ENCODE measurements at places on chromosomes 1 and 21.

DNA sequence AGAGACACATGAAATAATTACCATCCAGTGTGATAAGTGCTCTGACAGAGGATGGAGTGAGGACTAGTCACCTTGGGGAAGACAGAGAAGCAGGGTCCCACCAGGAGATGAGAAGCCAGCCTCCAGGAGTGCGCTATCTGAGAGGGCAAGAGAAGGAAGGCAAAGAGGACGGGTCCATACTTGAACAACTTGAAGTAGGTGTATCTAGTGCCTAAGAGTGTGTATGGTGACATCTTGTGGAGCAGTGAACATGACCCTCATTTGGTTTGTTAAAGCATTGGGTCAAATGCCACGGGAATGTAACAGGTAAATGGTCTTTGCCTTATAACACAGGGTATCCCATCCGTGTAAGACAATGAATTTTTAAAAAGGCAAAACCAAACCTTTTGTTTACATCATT, 39.8 kb downstream of the MRPL39 start:
- no peak for DNase-seq

DNA sequence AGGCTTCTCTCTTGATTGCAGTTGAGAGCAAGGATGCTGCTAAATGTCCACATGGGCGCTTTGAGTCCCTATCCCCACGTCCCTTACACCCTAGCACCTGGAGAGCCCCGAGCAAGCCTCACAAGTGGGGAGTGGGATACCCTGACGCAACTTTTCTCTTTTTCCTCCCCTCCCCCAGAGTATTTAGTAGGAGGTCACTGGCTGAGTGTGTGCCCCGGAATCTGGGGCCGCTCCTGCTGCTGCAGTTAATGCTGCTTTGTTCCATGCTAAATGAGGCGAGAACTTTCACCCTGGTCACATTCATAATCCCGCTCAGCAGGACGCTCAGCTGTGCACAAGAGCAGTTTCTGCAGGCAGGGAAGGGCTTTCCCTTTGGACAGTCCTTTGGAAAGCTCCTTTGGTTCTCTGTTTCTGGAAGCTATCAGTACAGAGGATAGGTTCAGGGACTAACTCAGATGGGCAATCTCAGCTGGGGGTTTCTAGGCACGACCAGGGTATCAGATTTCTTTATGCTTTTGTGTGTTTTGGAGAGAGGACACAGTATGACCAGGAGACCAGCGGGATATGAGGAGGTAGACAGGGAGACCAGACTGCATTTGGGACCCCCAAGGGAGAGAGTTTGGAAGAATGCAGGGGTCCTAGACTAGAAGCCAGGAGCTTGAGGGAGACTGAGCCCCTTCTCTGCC, 75.9 kb downstream of the NOS1AP start:
- DNase-seq: no peak

DNA sequence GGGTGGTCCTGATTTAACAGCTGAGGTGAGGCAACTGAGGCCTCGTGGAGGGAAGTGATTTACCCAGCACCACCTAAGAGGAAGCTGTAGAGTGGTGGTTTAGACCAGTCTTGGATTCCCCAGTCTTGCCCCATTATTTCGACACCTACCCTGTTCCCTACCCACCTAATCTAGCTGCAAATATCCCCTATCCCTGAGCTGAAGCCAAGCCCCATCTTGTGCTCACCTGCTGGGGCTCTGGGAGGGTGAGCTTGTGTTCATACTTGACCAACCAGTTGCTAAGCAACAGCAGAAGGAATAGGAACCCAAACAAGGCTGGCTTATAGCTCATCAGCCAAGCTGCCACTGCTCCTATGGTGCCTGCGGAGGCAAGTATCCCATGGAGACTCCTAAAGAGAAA, 2.0 kb downstream of the TEX46 start:
- DNase-seq: no peak

DNA sequence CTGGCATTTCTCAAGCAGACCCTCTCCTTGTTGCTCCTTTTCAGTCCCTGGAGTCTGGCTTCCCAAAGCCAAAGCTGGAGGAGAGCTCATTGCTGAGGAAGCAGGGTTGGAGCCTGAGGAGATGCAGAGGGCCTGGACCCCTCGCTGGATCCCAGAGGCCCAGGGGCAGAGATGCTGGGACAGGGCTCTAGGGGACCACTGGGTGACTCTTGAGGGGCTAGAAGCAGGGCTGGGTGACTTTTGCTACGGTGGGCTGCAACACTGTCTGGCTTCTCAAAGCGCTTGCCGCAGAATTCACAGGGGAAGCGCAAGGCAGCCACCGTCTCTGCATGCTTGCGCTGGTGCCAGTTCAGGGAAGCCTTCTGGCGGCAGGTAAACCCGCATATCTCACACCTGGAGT, 8.8 kb downstream of the ZNF692 start:
- DNase-seq: no peak

- DNase-seq: no peak
Measured at GRCh38 chr1:209729436-209729835, 24.8 kb downstream of the HSD11B1 start.

DNA sequence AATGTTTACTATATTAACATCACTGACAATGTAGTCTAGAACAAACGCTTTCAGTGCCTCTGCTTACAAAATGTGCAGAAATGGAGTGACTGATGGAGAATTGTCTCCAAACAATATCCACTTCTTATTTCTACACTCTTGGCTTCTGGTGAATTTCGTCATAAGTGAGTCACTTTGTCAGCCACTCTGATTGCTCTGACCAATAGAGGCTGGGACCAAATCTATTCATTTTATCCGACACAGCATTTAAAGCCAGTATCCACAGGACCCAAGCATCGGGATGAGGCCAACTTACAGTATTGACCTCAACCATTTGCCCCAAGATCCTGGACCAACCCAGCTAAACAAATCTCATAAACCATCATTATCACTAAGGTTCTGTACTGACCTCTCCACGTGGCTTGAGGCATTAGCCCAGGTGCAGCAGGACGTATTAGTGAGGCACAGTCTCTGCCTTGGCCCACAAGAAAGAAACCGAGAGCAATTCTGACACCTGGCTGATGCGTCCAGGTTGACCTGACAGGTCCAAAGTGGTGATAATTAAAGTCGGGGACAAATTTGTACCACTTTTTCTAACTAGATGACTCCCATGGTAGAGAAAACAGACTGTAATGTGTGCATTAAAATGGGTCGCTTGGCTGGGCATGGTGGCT, 53.3 kb upstream of the ERO1B start:
- DNase-seq: no peak

- no peak for DNase-seq
Measured at GRCh38 chr1:179601093-179601492, 9.5 kb downstream of the TDRD5 start.

DNA sequence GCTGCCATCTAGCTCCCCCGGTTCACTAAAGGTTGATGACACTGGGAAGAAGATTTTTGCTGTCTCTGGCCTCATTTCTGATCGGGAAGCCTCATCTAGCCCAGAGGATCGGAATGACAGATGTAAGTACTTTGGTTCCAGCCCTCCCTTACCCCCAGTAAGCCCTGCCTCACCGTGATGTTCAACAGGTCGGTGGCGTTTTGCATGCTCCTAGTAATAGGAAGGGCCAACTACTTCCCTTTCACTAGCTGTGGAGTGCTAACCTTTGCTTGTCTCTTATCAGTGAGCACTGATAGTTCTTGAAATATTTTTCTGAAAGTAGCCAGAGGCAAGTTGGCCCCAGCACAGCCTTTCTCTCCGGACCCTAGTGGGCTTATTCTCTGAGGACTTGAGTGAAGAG, 7.5 kb downstream of the RNF220 start:
- no peak for DNase-seq

GRCh38 chr1:207804721-207805468, 53.0 kb downstream of the CD46 start:
- no peak for DNase-seq

GRCh38 chr1:228095938-228096337, 7.2 kb downstream of the C1orf35 start:
- no peak for DNase-seq

DNA sequence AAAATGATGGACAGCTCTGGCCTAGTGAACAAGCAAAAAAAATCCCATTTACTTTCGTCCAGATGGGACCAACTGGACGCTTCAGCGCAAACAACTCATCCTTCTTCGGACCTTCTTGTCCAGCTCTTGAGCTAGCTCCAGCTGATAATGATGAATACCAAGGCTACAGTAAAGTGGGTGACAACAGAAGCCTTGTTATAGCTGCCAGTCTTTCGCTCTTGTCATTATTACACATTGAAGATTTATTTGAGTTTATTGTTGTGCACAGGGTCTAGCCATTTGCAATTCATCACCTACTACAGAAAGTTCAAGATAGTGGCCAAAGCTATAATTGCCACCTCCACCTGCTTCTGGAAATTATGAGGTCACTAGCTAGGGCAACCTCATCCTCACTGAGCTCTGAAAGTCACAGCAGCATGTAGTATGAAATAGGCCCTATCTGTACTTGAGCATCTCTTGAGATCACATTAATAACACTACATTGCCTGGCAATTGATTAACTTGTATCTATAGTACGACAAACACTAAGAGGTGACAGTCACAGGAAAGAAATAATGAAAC, 76.9 kb downstream of the GPATCH2 start:
- no peak for DNase-seq

DNA sequence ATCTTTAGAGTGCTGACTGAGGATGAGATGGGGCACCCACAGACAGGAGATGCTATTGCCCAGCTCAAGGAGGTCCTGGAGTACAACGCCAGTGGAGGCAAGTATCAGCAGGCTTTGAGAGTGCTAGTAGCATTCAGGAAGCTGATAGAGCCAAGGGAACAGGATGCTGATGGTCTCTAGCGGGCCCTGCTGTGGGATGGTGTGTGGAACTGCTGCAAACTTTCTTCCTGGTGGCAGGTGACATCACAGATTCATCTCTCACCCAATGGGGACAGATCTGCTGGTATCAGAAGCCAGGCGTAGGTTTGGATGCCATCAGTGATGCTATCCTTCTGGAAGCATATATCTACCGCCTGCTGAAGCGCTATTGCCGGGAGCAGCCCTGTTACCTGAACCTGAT, 609.8 kb upstream of the NCAM2 start:
- no peak for DNase-seq

GRCh38 chr1:9128520-9129265, at the start of gene GPR157:
Gene GPR157 (minus strand): TSS chr1:9129102. CDS start chr1:9129027, 75 bp downstream.
- peak; percentile 100 for DNase-seq

DNA sequence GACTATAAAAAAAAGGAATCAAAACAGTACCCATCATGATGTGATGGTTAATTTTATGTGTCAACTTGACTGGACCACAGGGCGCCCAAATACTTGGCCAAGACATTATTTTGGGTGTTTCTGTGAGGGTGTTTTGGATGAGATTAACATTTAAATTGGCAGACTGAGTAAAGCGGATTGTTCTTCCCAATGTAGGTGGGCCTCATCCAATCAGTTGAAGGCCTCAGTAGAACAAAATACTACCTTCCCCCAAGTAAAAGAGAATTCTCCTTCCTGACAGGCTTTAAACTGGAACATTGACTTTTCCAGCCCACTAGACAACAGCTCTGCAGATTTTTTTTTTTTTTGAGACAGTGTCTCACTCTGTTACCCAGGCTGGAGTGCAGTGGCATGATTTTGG, 10.7 kb downstream of the RAB29 start:
- DNase-seq: no peak

GRCh38 chr1:1616045-1616790, 918 bp downstream of the MIB2 start:
- peak; percentile 89 for DNase-seq

- no peak for DNase-seq
Measured at GRCh38 chr1:4701276-4701675, 46.9 kb downstream of the AJAP1 start.

DNA sequence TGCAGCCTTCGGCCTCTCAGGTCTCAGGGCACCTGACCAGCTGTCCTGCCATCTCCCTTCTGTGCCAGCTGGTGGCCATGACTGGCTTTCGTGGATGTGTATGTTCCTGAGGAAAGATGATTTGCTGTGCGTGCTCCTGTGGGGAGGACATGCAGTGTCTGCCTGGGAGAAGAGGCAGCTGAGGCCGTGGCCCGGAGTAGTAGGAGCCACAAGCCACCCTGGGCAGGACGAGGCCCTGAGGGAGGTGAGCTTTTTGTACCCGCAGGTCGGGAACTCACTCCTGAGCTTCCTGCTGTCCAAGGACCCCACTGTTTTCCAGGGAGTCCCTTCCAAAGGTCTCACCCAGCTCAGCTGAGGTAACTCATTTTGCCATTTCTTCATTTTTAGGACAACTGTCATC, 58.5 kb downstream of the PIK3CD start:
- DNase-seq: no peak

DNA sequence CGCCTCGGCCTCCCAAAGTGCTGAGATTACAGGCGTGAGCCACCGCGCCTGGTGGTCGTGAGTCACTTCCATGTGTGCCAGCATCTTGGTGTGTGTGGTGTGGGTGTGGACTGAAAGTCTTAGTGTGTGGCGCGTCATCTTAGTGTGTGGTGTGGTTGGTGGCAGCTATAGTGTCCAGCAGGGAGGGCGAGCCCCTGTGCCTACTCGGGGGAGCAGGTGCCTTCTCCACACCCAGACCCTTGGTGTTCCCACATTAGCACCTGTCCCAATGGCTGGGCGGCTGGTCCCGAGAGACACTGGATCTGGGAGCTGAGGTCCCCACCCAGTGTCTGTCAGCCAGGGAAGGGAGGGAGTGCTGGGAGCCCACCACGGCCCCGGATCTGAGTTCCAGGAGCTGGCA, 2.8 kb downstream of the SCNN1D start:
- DNase-seq: no peak

- no peak for DNase-seq
Measured at GRCh38 chr1:12495725-12496124, 122.3 kb downstream of the DHRS3 start.

DNA sequence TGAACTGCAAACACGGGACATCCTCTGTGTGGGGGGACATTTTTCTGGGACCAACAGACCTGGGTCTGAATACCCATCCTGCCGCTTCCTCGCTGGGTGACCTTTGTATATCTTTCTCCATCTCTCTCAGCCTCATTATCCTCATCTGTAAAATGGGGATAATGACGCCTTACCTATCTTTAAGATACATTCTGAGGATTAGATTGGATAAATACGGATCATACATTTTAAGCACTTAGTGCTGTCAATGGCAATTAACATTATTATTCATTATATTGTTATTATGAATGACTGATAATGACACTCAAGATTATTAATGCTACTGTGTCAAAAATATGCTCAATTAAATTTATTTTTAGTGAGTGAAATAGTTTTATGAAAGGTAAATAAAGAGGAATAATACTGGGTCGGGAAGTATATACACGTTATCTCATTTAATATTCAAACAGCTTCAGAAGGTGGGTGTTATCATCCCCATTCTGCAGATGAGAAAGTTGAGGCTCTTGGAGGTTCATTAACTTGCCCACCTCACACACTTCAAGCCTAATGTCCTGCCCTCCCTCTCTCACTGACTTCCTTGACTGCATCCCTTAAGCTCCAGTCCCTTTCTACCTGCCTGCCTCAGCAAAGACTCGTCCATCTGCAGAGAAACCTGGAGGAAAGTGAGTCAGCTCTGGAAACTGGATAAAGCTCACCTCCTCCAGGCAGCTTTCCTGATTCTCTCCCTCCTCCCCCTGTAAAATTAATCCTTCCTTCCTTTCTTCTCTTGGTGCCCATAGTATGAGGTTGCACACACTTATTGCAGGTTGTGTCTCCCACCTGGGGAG, 120.7 kb upstream of the JUN start:
- no peak for DNase-seq

Measured in AG20443 (cell line).